IMR-90 (cell line): ENCODE measurements at places on chromosomes 13 and 19. TPM values are rescaled to one million over a fixed set of nuclear protein-coding genes. Genes with fewer than 3 reads are reported as not detected.

ZNF665 gene
- 2.5 and 3.0 TPM in 2 replicates for total RNA-seq

KLK15 gene
- not detected in 2 replicates for total RNA-seq

OR7A5 gene
- not detected in 2 replicates for total RNA-seq

GRCh38 chr13:29674532-29674931 is 79.0 kb upstream of the SLC7A1 start:
- DNase-seq: peak; percentile 13

- peak; percentile 20 for DNase-seq
Measured at GRCh38 chr13:26971990-26972887, 199.4 kb downstream of the USP12 start.

DNA sequence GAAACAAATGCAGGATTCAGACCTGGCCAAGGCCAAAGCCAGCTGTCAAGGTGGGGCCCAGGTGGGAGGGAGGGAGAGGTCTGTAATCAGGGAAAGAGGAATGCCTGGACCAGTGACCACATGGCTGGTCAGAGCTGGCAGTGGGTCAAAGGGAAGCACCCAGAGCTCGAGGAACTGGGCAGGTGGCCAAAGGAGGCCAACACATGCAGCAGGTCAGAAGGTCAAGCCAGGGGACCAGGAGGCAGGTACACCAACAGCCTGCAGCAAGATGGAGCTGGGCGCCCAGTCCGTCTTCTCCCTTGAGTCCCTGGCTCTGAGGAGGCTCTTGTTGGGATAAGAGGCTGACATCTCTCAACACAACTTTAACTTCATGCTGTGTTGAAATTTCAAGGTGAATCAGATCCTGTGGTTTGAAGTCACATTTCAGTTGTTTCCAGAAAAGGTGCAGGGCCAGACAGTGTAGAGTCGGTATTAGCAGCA is 17.1 kb downstream of the GPATCH1 start:
- no peak for DNase-seq

DNA sequence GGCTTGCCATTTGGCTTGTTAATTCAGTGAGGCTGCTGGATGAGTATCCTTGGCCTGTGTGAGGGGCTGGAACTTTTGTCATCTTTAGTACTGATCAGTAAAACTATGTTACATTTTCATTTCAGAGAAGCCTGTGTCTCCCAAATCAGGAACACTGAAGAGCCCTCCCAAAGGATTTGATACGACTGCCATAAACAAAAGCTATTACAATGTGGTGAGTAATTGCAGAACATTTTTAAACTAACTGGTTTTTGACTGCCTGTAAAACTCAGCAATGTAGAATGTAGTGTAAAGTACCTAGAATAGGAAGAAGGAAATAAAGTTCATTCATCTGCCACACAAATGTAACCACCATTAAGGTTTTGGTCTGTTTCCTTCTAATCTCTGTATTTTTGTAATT is 87.4 kb upstream of the TEX29 start:
- peak; percentile 44 for DNase-seq

DNA sequence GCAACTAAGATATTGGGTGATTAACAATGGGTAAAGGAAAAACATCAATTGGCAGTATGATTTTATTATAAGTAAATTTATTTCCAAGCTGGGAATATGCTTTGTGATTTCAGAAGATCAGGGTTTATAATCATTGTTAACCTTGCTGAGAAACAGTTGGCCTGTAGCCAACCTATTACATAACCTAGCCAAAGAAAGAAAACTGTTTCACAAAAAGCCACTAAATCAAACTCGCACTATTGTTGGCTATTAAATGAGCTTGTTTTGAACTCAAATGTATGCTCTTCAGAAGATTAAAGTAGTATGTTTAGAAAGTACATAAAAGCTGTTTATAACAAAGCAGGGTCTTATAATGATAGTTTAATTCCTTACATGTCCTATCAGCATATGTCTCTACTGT is 151.7 kb downstream of the LHFPL6 start:
- peak; percentile 16 for DNase-seq

GRCh38 chr19:37953171-37953917 is 46.3 kb downstream of the SIPA1L3 start:
- DNase-seq: no peak

GRCh38 chr19:45547965-45548609 is 36.5 kb downstream of the OPA3 start:
- DNase-seq: peak; percentile 18

- peak; percentile 89 for DNase-seq
Measured at GRCh38 chr19:18205200-18205892, 1.5 kb upstream of the RAB3A start.

DNA sequence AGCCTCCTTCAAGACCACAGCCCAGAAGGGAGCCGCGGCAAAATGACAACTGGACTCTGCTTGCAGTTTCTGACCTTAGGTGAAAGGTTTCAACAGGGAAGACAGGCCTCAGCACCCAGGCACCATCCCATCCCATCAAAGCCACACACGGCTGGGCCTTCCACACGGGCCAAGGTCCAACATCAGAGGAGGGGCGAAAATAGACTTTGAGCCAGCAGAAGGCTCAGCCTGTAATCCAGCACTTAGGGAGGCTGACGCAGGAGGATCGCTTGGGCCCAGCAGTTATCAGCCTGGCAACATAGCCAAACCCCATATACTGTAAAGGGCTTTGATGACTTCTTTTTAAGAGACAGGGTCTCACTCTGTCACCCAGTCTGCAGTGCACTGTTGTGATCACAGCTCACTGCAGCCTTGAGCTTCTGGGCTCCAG is 26.8 kb upstream of the TINCR start:
- DNase-seq: no peak

DNA sequence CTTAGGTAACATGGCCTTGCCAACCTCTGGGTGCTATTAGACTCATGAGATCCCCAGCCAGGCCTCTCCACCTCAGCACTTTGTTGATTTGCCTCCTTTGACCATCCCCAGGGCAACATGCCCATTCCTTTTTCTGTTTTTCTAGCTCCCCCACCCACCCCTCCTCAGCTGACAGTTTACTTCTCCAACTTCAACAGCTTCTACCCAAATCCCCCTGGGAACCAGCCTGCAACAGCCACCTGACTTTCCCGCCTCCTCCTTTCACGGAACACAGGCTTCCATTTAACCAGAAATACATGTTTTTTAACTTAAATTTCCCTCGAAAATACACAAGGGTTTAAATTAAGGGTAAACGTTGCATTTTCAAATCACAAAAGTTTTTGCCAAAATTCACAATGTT is 117.3 kb downstream of the DLEU7 start:
- DNase-seq: no peak

DNA sequence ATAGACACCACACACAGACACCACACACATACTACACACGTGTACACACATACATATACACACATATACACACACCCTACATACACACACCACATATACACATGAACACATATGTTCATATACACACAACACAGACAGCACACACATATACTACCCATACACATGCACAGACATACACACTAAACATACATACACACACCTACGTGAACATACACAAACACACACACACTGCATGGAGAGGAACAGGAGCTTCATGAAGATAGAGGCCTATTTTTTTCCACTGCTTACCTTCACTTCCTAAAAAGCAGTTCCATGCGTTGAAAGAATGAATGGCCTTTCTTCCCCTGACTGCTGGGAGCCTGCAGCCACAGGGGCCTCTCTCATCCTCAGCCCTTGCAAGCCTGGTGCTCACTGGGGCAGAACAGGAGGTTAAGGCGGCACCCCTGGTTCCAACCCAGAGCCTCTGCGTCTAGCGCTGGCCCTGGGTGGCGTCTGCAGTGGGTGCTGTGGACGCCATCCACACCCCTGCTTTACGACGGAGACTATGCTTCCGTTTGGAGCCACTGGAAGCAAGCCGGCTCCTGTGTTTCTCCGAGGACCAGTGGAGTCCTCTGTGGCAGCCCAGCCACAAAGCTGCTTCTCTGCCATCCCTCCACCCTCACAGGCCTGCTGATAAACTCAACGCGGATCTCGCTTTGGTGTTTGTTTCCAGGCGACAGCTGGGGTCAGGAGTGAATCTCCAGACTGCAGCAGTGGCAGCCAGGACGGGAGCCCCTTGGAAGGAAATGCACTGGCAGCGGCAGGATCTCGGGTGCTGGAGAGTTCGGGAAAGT is 1.9 kb upstream of the RASA3 start:
- no peak for DNase-seq

GRCh38 chr19:47186446-47187334 is 44.3 kb downstream of the BBC3 start:
- no peak for DNase-seq
